Heart right ventricle (tissue), 16 donors: ENCODE measurements at places on chromosomes 1 and 21. TPM values are rescaled to one million over a fixed set of nuclear protein-coding genes. Genes with fewer than 3 reads are reported as not detected.

Gene INSRR
- 0.07 TPM for total RNA-seq

Gene DMAP1
- 33.9 TPM for total RNA-seq

Gene KCNE1
- total RNA-seq: 8.0 TPM

Gene WDR3
- 13.0 TPM for total RNA-seq

Gene TRABD2B
- 0.92 TPM for total RNA-seq

Gene LMX1A
- not detected for total RNA-seq

Gene ZNF683
- total RNA-seq: 0.15 TPM

Gene ICOSLG
- 6.2 TPM for total RNA-seq

Gene ZNF670
- total RNA-seq: 1.6 TPM

Gene CBS
- total RNA-seq: 4.9 TPM

Gene OLFML3
- 6.1 TPM for total RNA-seq

Gene SAMD13
- total RNA-seq: 1.8 TPM

GRCh38 chr1:228906223-228906860 lies 171.1 kb downstream of the RHOU start:
- no peak for DNase-seq

GRCh38 chr1:37811027-37811655 lies 3.1 kb upstream of the YRDC start:
- DNase-seq: peak; percentile 51

DNA sequence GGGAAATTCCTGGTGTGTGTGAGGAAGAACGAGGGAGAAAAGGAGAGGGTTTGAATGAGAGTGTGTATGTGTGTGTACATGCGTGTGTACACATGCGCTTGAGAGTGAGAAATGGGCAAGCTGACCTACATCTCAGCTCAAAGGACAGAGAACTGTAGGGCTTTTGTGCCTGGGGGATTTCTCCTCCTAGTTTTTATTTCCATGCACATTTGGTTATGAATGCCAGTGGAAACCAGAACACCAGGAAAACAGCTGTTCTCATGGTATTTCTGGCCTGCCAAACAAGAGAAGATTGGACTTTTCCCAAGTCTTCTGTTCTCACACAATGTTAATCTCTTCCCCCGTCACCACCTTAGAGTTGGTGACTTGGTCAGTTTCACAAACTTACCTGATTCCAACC lies 45.2 kb downstream of the SLC44A3 start:
- DNase-seq: no peak

DNA sequence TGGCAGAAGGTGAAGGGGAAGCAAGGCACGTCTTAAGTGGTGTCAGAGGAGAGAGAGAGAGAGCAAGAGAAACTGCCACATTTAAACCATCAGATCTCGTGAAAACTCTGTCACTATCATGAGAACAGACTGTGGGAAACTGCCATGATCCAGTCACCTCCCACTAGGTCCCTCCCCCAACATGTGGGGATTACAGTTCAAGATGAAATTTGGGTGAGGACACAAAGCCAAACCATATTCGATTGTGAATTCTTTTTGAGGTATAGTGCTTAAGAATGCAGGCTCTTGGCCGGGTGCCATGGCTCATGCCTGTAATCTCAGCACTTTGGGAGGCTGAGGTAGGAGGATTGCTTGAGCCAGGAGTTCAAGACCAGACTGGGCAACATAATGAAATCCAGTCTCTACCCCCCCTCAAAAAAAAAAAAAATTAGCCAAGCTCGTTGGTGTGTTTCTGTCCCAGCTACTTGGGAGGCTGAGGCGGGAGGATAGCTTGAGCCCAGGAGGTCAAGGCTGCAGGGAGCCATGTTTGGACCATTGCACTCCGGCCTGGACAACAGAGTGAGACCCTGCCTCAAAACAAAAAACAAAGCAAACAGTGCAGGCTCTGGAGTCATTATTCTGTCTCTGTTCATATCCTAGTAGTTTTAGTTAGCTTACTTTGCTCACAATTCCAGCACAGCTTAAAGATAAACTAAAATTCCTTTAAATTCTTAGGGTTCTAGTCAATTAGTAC lies 6.0 kb downstream of the ZCCHC17 start:
- DNase-seq: no peak

- no peak for DNase-seq
These were observed 1.7 kb downstream of the TRMT1L start for GRCh38 chr1:185154912-185155513.

DNA sequence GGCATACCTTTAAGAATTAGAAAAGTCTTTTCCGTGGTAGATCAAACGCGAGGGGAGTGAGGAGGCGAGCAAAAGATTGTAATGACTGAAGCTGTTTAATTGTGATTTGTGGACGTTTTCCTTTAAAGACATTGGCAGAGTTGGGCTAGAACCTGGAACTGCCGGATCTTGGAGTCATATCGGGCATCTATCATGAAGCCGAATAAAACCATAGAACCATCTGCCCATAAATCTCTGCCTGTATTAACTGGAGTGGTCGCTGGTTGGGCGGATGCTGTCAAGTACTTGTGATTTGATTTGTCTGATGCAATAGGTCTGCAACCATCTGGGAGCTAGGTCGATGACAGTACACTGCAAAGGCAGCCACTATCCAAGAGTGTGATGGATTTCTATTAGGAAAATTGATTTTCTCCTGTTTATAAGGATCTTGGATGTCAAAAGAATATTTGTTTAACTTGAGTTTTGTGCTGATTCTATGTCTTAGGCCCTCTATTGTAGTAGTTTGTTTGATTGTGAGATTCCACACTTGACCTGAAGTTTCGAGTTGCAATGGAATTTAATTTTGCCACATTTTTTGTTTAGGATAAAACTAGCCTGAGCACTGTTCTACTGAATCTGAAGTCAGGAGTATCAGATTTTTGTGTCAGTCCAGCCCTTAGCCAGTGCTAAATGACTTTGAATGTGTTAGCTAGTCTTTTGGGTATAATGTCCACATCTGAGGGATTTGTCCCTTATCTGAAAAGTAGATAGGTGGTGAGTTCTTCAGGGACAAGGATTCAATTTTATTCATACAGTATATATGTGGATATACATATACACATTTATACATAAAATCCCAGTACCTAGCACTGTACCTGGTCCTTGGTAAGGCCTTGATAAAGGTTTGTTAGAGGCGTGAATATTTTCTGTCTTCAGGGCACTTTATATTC lies 1.2 kb downstream of the SARS1 start:
- no peak for DNase-seq

DNA sequence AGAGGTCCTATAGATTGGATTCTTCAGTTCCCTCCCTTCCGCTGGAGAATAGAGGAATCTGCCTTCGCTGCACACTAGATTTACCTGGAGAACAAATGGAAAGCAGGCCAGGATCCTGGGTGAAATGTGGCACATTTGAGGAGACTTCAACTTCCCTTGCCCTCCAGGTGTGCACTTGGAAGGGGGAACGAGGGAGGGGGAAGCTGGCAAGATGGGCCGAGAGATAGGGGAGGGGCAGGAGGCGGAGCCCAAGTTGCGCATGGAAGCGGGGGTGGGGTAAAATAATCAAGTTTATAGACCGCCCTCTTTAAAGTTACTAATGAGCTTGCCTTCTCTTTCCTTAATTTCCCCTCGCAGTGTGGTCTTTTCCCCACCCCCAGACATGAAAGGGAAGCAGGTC lies 155.7 kb upstream of the CAMK1G start:
- no peak for DNase-seq

- DNase-seq: no peak
These were observed 173.9 kb downstream of the LTN1 start for GRCh38 chr21:28818663-28819278.

DNA sequence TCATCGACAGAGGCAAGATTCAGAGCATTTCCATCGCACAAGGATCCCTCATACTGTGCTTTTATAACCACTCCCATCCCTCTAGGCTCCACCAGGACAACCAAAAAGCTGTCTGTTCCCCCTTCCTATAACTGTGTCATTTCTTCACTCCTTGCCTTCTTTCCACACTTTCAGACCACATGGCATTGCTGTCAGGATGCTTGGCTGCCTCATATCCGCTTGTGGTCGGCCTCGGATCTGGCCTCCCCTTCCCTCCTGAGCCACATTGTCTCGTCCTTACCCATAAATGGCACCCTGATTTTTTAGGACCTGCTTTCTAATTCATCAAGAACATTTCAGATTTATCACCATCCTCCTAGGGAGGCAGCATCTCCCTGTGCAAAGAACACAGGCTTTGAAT lies 80.5 kb downstream of the HIVEP3 start:
- no peak for DNase-seq

- DNase-seq: no peak
These were observed 202.0 kb downstream of the USH2A start for GRCh38 chr1:216221260-216221700.

GRCh38 chr1:243903895-243904294 lies 53.9 kb upstream of the AKT3 start:
- no peak for DNase-seq

- no peak for DNase-seq
These were observed 148.3 kb upstream of the GJB5 start for GRCh38 chr1:34606504-34606903.

DNA sequence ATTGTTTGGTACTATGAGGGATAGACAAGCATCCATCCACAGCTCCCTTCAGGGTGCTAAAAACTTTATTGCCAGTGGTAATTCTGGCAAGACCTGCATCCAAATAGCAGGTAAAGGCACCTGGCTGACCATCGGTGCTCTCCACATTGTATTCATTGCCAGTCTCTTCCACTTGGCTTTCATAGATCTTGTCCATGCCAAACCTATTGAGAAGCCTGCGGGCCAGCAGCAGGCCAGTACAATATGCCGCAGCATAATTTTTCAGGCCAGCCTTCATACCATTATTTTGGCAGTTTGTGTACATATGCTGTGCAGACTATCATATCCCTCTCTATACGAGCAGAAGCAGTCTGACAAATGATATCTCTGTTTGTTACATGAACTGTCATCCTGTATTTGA lies 70.2 kb downstream of the SWT1 start:
- DNase-seq: no peak

DNA sequence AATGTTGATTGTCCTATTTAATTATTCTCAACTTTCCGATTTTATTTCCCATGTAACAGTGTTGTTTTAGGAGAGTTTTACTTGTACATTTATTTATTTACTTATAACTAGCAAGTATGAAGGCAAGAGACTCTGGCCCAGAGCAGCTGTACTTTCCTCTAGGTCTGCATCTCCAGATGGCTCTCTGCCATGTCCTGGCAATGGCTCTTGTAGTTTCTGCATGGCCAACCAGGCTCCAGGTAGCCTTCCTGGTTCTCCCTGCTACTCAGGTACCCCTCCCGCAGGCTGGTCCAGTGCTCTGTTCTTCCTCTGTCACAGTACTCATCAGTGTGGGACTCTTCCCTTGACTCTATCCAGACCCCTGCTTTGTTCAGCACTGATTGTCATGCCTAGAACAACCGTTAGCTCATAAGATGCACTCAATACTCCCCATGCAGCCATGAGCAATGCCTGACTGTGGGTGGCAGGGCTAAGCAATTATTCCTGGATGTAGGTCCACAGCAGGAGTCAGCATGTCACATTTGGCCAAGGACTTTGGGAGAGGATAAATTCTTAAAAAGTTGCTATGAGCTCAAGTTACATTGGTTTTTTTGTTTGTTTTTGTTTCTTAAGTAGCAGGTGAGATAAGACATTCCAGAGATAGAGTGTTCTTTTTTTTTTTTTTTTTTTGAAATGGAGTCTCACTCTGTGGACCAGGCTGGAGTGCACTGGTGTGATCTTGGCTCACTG lies 10.9 kb upstream of the IL20 start:
- no peak for DNase-seq

GRCh38 chr21:38268864-38269575 lies 12.2 kb downstream of the KCNJ15 start:
- no peak for DNase-seq

GRCh38 chr1:54741531-54741930 lies 22.8 kb downstream of the PARS2 start:
- DNase-seq: no peak

- DNase-seq: no peak
These were observed 73.9 kb upstream of the VTCN1 start for GRCh38 chr1:117284399-117285215.

GRCh38 chr1:102472520-102472919 lies 475.8 kb upstream of the OLFM3 start:
- peak; percentile 5 for DNase-seq

- no peak for DNase-seq
These were observed 482.5 kb downstream of the RWDD3 start for GRCh38 chr1:95716550-95716949.

- DNase-seq: no peak
These were observed 18.3 kb upstream of the PPIE start for GRCh38 chr1:39720094-39720999.

DNA sequence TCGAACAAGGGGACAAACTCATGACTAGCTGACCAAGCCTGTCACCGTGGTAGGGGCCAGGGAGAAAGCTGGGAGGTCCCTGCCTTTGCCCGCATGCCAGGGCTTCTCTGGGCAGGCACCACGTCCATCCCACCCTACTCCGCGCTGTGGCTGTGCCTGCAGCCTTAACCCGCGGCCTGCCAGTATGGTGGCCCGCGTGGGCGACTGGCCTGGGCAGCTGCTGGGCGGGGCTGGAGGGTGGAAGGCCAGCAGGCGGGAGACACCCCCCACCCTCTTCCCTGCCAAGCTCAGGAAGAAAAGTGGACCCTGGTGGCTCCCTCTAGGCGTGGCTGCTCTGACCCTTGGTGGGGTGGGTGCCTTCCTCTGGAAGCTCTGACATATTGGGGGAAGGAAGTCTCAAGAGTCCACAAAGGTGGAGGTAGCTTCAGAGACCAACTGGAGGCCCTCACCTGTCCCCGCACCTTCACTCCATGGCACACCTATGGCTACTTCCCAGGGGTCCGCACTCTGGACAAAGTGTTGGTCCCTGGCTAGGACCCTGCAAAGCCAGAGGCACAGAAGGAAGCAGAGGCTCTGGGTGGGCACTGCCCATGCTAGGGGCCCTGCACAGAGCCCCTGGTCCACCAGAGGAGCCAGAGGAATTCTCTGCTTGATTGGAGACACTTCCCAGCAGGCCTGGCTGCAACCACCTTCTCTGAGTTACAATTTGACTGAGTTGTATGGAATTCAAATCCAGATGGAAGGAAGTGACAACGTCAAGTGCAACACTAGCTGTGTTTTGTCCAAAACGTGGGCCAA lies 3.3 kb upstream of the SKI start:
- DNase-seq: no peak

DNA sequence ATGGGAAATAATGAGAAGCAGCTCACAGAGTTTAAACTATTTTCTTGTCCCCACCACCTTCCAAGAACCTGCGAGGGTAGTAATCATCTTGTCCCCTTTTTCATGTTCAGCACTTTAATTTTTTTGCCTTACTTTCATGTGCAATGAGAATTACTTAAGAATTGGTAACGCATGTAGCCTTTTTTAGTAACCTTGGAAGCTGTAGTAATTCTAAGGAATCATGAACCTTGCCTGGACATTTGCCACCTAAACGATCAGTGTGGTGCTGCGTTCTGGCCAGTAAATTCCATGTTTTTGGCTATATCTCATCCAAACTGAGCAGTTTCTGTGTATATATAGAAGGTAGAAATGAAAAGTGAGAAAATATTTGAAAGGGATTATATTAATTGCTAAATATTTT lies 3.9 kb upstream of the VAMP3 start:
- no peak for DNase-seq

GRCh38 chr1:7207875-7208646 lies 422.8 kb downstream of the CAMTA1 start:
- peak; percentile 24 for DNase-seq
